ENCODE measurements at places on chromosomes 12 and 14. TPM values are rescaled to one million over a fixed set of nuclear protein-coding genes. Genes with fewer than 3 reads are reported as not detected.

DNA sequence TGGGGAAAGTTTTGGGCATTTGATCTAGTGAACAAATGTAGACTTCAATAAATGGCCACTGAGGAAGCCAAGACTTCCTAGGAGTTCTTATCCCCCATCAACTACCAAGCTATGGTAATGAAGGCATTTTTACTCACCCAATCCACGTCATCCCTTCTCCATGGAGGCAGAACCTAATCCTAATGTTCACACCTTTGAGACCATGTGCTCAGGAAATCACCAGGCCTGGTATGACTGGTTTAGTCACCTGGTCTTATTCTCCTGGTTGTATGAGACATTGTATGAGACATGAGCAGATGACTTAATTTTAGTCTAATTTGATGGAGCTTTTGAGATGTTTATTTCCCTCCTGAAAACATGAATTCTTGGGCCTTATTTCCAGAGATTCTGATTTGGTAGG, 88.6 kb downstream of the PAX9 start:
- no peak for DNase-seq

DNA sequence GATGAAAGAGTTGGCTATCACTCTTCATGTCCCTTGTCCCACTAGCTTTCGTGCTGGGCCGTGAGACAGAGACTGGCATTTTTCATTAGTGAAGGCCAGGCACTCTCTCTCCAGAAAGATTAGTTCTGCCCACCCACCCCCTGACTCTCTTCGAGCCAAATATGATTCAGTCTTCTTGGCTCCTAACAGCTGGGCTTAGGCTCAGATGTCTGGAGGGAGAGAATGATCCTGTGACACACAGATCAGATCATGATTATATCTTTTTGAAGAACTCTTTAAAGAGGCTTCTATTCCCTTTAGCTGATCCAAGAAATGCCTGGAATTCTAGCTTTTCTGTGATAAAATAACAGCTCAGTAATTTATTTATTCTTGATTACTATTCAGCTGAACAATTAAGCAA, 5.2 kb upstream of the GNG2 start:
- DNase-seq = no peak

- DNase-seq = peak; percentile 26
Observed at GRCh38 chr12:32139064-32139421, 32.4 kb downstream of the BICD1 start.

GRCh38 chr12:95212586-95212985, 4.7 kb downstream of the FGD6 start:
- no peak for DNase-seq

The SPIC gene
- not detected for polyA plus RNA-seq

DNA sequence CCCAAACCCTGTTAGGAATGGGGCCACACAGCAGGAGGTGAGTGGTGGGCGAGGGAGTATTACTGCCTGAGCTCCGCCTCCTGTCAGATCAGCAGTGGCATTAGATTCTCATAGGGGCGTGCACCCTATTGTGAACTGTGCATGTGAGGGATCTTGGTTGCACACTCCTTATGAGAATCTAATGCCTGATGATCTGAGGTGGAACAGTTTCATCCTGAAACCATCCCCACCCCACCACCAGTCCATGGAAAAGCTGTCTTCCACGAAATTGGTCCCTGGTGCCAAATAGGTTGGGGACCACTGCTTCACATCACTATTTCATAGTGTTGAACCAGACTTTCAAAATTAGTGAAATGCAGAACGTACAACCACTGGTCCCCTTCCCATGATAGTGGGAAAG, 57.9 kb upstream of the BICD1 start:
- DNase-seq = no peak

- no peak for DNase-seq
Observed at GRCh38 chr14:36271939-36272907, 48.2 kb downstream of the MBIP start.

- DNase-seq = no peak
Observed at GRCh38 chr12:104276273-104277131, 27.0 kb upstream of the EID3 start.

The OTOGL gene
- polyA plus RNA-seq = 0.44 TPM

The KCNH5 gene
- not detected for polyA plus RNA-seq

- DNase-seq = no peak
Observed at GRCh38 chr14:102592763-102593060, 263 bp downstream of the RCOR1 start.

GRCh38 chr12:97994746-97995484, 520.5 kb upstream of the TMPO start:
- DNase-seq = no peak

The PRB2 gene
- polyA plus RNA-seq = not detected

- DNase-seq = no peak
Observed at GRCh38 chr12:45355730-45356129, 139.8 kb downstream of the ANO6 start.

DNA sequence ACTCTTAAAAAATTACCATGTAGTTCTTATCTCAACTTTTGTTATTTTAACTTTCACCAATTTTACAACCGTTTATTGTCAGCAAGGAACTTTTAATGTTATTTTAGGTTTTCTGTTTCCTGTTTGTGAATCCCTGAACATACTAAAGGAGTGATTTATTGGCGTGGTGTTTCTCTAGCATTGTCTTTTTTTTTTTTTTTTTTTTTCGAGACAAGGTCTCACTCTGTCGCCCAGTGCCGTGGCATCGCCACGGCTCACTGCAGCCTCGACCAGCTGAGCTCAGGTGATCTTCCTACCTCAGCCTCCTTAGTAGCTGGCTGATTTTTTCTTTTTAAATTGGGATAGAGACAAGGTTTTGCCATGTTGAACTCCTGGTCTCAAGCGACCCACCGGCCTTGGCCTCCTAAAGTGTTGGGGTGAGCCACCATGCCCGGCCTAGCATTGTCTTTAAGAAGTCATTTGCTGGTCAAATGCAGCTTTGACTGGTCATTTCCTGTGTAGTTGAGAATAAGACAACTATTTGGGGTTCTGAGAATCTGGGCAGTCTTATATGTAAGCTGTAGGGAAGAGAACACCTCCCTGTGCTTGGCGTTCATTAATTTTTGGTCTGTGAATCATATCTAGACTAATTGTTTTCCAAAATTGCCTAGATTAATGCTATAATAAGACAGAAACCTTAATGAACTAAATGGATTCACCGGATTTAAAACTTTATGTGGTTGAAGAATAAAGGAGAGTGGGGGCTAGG, 2.1 kb downstream of the WASHC4 start:
- DNase-seq = no peak

The SIX6 gene
- not detected for polyA plus RNA-seq

The GPR68 gene
- polyA plus RNA-seq = 0.75 TPM

The DEGS2 gene
- 0.63 TPM for polyA plus RNA-seq

GRCh38 chr12:125023065-125023464, 29.6 kb downstream of the BRI3BP start:
- no peak for DNase-seq

The SCN8A gene
- 0.25 TPM for polyA plus RNA-seq

The FAR2 gene
- polyA plus RNA-seq = 8.6 TPM

The IL31 gene
- not detected for polyA plus RNA-seq

- DNase-seq = no peak
Observed at GRCh38 chr14:79279645-79280597, 931.4 kb downstream of the DIO2 start.

DNA sequence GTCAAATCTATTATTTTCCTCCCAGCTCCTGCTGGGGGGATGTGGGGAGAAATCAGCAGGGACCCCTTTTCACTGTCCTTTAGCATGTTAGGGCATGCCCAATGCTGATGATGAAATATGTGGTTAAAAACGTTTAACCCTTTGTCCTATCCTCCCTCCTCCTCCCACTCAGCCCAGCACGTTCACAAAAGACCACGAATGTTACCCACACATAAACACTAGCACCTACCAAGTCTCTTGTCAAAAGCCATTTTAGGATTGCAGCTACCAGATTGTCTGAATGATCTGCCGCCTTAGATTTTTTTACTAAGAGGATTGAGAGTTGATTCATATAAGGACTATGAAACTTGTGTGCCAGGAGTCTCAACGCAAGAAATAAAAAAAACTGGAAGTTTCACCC, 70.4 kb downstream of the TBK1 start:
- no peak for DNase-seq

GRCh38 chr14:96002498-96002884, 36.7 kb upstream of the C14orf132 start:
- DNase-seq = no peak

DNA sequence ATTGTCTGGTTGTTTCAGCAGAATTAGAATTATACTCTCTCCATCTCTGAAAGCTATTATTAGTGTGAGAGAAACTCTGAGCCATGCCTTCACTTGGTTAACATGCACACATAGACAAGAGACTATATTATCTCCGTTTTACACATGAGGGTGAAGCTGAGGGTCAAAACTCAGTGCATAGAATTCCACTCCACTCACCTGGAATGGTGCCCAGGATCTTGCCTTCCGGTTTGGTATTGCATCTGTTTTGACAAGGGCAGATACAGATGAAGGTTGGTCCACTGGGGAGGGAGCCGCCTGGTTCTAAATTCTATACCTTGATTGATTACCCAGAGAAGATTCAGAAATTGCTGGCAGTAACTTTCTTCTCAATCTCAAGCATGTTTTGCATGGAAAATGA, 149.5 kb upstream of the PELI2 start:
- no peak for DNase-seq

DNA sequence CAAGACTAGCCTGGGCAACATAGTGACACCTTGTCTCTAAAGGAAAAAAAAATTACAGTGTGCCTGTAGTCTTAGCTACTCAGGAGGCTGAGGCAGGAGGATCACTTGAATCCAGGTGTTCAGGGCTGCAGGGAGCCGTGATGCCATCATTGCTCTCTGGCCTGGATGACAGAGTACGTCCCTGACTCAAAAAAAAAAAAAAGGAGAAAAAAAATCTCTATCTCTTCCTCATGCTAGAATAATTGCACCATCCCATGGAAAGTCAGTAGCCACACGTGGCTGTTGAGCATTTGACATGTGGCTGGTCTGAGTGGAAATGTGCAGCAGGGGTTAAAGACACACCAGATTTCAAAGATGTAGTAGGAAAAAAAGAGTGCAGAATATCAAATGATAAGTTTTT, 3.8 kb downstream of the RILPL1 start:
- DNase-seq = no peak

GRCh38 chr14:55382483-55382882, 29.1 kb downstream of the ATG14 start:
- DNase-seq = no peak

DNA sequence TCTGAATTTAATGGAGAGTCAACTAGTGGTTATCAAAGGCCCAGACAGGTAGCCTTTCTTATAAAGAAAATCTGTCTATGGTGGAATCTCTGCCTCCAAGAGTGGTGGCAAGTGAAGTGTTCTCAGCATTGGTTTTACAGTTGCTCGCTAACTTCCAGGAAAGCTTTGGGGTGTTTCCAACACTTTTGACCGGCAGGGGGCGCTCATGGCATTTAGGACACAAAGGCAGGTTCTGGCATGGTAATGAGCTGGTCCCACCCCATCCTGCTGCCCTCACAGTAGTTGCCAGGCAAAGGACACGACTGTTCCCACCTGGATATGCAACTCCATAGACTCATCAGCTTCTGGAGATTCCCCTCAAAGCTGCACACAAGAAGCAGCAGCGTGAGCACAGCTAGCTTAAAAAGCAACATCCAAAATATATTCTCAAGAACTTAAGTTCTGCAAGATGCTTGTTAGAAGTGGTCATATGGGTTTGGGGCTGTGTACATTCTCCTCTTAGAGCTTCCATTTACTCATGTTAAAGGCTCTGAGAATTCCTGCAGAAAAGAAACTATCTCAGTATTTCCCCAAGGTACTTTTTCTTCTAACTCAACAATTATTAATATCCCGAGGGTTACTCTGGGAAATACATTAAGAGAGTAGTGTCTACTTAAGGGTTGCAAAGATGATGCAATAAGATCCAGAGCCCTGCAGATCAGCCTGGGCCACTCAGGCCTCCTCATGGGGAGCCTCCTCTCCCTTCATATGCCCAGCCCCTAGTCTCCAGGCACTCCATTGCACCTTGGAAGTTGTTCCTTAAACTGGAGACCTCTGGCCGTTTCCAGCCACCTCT, 14.8 kb downstream of the PROX2 start:
- peak; percentile 81 for DNase-seq

The KRT78 gene
- polyA plus RNA-seq = not detected

- DNase-seq = no peak
Observed at GRCh38 chr14:30287579-30288445, 271.1 kb upstream of the G2E3 start.

GRCh38 chr12:124630791-124631313, 63.4 kb upstream of the NCOR2 start:
- DNase-seq = no peak

- no peak for DNase-seq
Observed at GRCh38 chr12:75488553-75488952, 8.0 kb downstream of the GLIPR1 start.

- DNase-seq = no peak
Observed at GRCh38 chr12:64255249-64255648, 33.2 kb upstream of the KICS2 start.

DNA sequence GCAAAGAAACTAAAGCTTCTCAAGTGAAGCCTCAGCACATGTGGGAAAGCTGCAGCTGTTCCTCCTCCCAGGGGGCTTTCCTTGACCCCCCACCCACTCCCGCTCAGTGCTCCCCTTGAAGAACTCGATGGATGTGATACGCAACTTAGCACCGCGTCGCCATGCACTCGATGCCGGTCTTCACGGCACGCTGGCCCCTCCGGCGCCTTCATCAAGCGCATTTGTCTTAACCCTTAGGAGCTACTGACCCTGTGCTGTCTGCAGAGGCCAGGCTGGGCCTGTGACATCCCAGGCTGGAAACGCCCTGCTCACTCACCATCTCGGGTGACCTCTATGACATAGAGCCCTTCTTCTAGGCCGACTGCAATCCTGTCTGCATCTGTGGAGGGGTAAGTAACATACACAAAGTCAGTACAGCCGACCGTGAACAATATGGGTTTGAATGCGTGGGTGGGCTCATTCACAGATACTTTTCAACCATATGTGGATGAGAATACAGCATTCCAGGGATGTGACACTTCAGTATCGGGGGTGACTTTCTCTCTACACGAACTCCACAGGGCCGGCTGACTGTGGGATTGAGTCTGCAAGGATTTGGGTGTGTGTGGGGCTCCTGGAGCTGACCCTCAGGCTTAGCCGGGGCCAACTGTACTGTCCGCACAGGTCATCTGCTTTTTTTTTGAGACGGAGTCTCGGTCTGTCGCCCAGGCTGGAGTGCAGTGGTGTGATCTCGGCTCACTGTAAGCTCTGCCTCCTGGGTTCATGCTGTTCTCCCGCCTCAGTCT, 23.1 kb downstream of the AMN start:
- no peak for DNase-seq

- no peak for DNase-seq
Observed at GRCh38 chr12:105264771-105265170, 28.8 kb upstream of the APPL2 start.

The CNIH1 gene
- polyA plus RNA-seq = 155 TPM
